ENCODE measurements at places on chromosomes 3 and 15.

DNA sequence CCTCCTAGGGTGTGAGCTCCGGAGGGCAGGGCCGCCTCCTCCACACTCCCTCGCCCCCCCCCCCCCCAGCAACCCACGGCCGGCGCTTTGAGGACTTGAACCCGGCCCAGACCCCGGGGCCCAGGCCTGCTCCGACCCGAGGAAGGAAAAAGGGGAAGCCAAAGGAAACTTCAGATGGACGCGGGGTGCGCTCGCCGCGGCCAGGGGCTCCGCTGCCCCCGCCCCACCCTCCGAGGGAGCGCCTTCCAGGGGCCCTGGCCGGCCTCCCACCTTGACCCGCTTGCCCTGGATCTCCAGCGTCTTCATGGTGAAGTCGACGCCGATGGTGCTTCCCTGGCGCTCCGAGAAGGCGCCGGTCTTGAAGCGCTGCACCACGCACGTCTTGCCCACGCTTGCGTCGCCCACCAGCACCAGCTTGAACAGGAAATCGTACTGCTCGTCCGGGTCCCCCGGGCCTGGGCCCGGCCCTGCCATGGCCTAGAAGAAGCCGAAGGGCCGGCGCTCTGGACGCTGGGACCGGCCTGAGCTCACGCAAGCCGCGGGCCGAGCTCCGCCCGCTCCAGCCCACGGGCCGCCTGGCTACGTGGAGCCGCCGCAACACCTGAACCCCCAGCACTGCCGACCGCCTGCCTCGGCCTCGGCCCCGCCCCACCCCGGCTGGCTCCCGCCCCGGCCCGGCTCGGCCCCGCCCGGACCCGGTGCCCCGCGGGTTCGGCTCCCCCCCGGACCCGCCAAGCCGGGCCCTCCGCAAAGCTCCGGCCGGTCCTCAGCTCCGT lies 400 bp downstream of the RAB43 start:
- DNase-seq = no peak

GRCh38 chr3:22982981-22983587 lies 220.0 kb upstream of the UBE2E2 start:
- DNase-seq = no peak

DNA sequence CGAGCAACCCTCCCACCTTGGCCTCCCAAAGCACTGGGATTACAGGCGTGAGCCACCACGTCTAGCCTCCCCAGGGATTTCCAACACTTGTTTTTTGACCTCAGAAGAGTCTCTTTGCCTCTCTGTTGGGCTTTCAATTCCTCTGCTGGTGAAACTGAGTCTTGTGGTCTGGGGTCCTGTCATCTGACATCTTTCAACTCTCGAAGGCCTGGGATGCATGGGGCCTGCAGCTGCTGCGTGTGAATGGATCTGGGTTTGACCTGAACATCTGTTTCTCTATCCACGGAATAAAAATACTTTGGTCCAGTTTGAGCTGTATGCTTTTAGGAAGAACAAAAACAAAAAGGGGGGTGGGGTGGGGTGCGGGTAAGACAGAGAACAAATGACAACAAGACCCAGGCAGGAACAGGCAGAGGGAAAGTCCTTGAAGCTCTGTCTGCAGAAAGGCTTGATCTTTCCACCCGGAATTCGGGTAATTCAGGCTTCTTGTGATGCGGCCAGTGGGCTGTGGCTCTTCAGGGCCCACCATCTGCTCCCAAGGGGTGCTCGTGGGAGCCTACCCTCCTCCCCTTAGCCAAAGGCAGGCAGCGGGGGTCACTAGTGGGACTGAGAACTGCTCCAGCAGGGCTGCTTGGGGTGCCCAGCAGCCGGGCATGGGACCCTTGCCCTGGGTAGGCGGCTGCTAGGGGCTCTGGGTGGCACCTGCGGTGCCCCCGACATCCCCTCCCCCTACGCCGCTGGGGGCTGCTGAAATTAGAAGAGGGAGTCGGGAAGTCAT lies 71.5 kb downstream of the SLC12A8 start:
- no peak for DNase-seq

DNA sequence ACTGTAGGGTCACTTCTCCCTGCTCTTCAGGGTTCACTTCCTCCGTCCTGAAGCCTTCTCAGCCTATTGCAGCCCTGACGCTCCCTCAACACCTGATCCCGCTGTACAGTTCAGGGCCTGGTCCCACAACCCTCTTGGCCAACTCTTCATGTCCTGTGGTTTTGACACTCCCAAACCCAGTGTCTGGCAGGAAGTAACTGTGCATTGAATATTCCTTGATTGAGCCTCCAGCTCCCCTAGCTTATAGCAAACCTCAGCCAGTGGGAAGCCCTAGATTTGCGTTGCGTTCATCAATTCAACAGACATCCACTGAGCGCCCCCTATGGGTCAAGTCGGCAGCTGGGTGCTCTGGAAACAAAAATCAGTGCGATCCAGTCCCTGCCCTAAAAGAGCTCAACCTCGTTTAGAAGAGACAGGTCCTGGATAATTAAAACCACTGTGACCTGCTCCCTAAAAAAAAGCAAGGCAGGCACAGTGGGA lies 13.5 kb downstream of the UBAP1L start:
- DNase-seq = no peak

All from activated T-helper 1 cell treated with Interleukin-2 at 50 U/mL for 16 hours (primary cell).